Activated CD4-positive, alpha-beta memory T cell treated with anti-CD3 and anti-CD28 coated beads for 36 hours (primary cell): ENCODE measurements at places on chromosomes 5 and 9. TPM values are rescaled to one million over a fixed set of nuclear protein-coding genes. Genes with fewer than 3 reads are reported as not detected.

NTRK2 gene
- total RNA-seq, result 0.45 TPM

- peak; percentile 4 for DNase-seq
- no peak overlapping the region for H3K27ac ChIP-seq
- peaks cover 6% of the 10 kb centered on the region for H3K36me3 ChIP-seq
These were observed 8.3 kb downstream of the LPCAT1 start for GRCh38 chr5:1515311-1515920.

DNA sequence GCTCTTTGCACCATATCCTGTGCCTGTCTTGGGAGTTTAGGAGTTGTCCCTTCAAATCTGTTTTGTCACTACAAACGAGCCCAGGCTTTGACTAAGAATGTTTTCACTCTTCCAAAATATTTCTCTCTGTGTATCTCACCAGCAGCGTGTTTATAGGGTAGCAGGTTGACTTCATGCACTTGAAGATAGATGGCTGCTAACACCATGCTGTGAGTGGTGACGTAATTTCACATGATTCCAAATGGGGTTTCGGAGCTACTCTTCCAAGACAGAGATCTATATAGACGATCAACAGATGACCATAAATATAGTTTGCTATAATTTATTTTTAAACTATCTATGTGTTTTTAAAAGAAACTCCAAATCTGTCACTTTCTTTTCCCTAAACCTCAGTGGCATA lies 30.6 kb downstream of the RORB start:
- H3K36me3 ChIP-seq, result no peaks in the 10 kb centered on the region
- no peak for DNase-seq
- H3K4me1 ChIP-seq, result no peaks in the 10 kb centered on the region
- H3K4me3 ChIP-seq, result no peak overlapping the region

- no peaks in the 10 kb centered on the region for H3K4me1 ChIP-seq
- H3K36me3 ChIP-seq, result no peaks in the 10 kb centered on the region
- H3K27ac ChIP-seq, result no peak overlapping the region
- H3K4me3 ChIP-seq, result no peak overlapping the region
- no peaks in the 10 kb centered on the region for H3K27me3 ChIP-seq
These were observed 43.6 kb upstream of the CRB2 start for GRCh38 chr9:123312306-123312877.

TTC23L gene
- not detected for total RNA-seq

DNA sequence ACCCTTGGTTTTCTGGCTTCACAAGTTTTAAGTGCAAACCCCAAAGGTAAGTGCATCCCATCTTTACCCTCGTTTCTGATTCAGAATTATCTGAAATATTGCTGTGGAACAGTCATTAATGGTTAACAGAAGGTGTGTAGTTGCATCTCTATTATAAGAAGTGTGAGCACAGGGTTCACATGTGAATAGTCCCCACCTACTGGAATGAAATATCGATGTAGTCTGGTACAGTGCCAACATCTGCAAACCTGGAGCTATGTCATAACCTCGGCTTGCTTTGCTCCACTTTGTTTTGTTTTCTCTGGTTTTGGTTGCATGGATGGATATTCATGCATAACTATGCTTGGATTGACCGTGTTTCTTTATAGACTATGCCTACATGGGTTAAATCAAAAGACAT lies 12.6 kb downstream of the HTR4 start:
- DNase-seq, result no peak
- no peak overlapping the region for H3K27ac ChIP-seq
- no peak overlapping the region for H3K4me3 ChIP-seq
- H3K36me3 ChIP-seq, result no peaks in the 10 kb centered on the region
- H3K27me3 ChIP-seq, result peaks cover 6% of the 10 kb centered on the region

CDH12 gene
- not detected for total RNA-seq

DNA sequence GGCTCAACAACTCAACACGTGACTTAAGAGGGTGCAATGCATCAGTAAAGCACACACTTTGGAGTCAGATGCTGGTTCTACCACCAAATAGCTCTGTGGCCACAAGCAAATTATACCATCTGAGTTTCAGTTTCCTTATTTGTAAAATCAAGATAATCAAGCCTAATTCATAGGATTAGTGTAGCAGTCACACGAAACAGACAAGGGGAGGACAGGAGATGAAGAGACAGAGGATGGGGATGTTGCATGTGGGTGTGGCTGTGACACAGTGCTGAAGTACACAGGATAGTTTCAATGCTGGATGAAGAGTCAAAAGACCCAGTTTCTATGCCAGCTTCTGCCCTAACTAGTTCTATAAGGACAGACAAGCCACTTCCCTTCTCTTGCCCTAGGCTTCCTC lies 60.2 kb downstream of the SPOCK1 start:
- no peaks in the 10 kb centered on the region for H3K36me3 ChIP-seq
- no peak for DNase-seq
- H3K4me1 ChIP-seq, result no peaks in the 10 kb centered on the region
- H3K27me3 ChIP-seq, result peaks cover 8% of the 10 kb centered on the region

DNA sequence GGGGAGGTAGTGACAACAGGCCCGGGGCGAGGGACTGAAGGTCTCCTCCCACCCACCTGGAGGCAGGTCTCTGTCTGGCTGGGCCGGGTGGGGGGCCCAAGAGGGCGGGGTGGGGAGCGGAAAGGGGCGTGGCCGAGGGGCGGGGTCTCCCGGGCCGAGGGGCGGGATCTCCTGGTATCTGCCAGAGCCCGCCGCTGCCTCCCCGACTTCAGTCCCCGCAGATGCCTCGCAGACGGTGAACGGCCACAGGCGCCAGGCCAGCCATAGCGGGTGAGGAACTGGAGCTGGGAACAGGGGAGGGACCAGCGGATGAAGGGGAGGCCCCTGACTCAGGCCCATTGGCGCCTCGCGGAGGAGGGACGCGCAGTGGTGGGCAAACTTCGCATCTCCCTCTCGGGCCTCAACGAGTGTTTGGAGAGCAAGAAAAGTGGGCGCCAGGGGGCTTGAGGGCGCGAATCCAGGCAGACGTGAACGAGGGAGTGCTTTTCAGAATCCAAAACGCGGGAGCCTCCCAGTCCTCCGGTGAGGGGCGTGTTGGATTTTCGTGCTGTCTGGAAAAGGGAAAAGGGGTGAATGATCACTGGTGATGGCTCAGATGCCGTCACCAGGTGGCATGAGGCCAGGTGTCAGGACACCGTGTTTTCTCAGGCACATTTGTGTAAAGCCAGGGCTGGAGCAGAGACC lies at the start of gene ADGRD2:
Gene ADGRD2 (plus strand): TSS at position 211 of the 684 bp plus-strand sequence. CDS start 1,216 bp downstream, outside the sequence.
- no peak within 1 kb of the TSS for H3K4me3 ChIP-seq
- no peak within 1 kb of the TSS for H3K27ac ChIP-seq
- H3K4me1 ChIP-seq, result no peaks in the 10 kb centered on the region
- no peak for DNase-seq

DNA sequence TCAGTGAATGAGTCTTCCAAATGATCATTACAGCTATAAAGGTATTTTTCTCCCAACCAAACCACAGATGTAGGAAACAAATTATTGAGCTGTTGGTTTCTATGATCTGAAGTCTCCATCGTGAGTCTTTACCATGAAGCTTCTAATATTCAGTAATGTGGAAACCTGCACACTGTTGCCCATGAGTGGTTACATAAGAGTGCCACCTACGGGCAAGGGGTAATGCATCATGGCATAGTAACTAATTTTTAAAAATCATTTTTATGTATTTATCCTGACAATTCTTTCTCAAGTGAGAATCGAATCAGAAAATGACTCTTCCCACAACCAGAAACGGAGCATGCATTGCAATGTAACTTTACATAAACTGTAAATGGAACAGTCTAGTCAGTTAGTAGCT lies 282.5 kb upstream of the SMARCA2 start:
- no peak overlapping the region for H3K27ac ChIP-seq
- no peak for DNase-seq
- no peaks in the 10 kb centered on the region for H3K36me3 ChIP-seq
- H3K4me3 ChIP-seq, result no peak overlapping the region
- H3K4me1 ChIP-seq, result no peaks in the 10 kb centered on the region
- H3K27me3 ChIP-seq, result no peaks in the 10 kb centered on the region

GRCh38 chr5:2737273-2738155 lies 14.0 kb downstream of the IRX2 start:
- H3K27me3 ChIP-seq, result peaks cover 36% of the 10 kb centered on the region
- DNase-seq, result no peak

- peaks cover 30% of the 10 kb centered on the region for H3K4me1 ChIP-seq
- no peaks in the 10 kb centered on the region for H3K27me3 ChIP-seq
- H3K27ac ChIP-seq, result peak overlapping the region; percentile 28
- DNase-seq, result peak; percentile 46
- H3K36me3 ChIP-seq, result peaks cover 8% of the 10 kb centered on the region
- H3K4me3 ChIP-seq, result no peak overlapping the region
These were observed 54.3 kb downstream of the EHMT1 start for GRCh38 chr9:137672907-137673791.

GRCh38 chr5:118604106-118604505 lies 384.2 kb downstream of the DTWD2 start:
- no peaks in the 10 kb centered on the region for H3K36me3 ChIP-seq
- no peak overlapping the region for H3K4me3 ChIP-seq
- H3K27me3 ChIP-seq, result no peaks in the 10 kb centered on the region
- no peak for DNase-seq
- no peaks in the 10 kb centered on the region for H3K4me1 ChIP-seq

GRCh38 chr5:135707302-135707701 lies 127.2 kb upstream of the SLC25A48 start:
- no peaks in the 10 kb centered on the region for H3K36me3 ChIP-seq
- no peak for DNase-seq
- no peaks in the 10 kb centered on the region for H3K27me3 ChIP-seq

DNA sequence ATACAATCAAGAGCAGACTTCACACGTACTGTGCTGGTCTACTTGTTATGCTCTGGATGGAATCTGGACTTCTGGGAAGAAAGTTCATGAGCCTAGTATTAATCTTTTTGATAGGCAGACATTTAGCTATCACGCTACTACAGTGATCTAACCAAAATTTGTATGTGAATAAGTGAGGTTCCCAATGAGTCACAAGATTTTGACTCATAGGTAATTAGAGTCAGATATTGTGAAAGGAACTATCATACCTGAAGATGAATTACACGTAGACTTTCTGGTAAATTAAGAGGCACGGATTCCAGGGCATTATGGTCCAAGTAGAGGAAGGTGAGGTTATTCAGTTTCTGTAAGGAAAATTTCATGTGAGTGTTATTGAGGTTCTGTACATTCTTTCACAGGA lies 18.4 kb downstream of the OGN start:
- H3K27ac ChIP-seq, result no peak overlapping the region
- no peak for DNase-seq
- no peak overlapping the region for H3K4me3 ChIP-seq
- H3K4me1 ChIP-seq, result no peaks in the 10 kb centered on the region
- peaks cover 1% of the 10 kb centered on the region for H3K36me3 ChIP-seq

SEMA5A gene
- 0.48 TPM for total RNA-seq

GAPT gene
- not detected for total RNA-seq

LMNB1 gene
- total RNA-seq, result 215 TPM

GAS1 gene
- 0.26 TPM for total RNA-seq

MXD3 gene
- 31.2 TPM for total RNA-seq

ACSL6 gene
- total RNA-seq, result 5.6 TPM

WDR31 gene
- total RNA-seq, result 2.4 TPM

SMIM15 gene
- 56.9 TPM for total RNA-seq

DNA sequence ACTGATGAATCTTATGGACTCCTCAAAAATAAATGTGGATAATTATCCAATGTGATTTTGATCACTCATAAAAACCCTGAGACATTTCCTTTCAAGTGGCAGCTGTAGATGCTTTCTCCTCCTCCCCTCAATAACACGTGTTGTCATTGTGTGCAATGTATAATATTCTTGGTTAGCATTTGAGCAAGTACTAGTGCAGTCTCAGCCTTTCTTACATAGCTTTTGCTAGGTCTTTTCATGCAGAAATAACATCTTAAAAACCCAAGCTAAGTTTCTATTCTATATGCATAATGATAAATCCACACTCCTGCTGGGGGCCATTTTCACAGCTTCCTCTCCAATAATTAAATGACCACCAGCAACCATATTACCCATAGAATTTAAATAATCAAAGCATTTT lies 1835.2 kb upstream of the NUDT12 start:
- no peak for DNase-seq
- no peaks in the 10 kb centered on the region for H3K36me3 ChIP-seq

CARD9 gene
- 2.4 TPM for total RNA-seq

- H3K27ac ChIP-seq, result no peak overlapping the region
- H3K27me3 ChIP-seq, result no peaks in the 10 kb centered on the region
- no peak overlapping the region for H3K4me3 ChIP-seq
- DNase-seq, result no peak
- H3K36me3 ChIP-seq, result no peaks in the 10 kb centered on the region
These were observed 157.0 kb downstream of the SH3GL2 start for GRCh38 chr9:17735859-17736258.

- no peaks in the 10 kb centered on the region for H3K27me3 ChIP-seq
- H3K4me3 ChIP-seq, result no peak overlapping the region
- H3K4me1 ChIP-seq, result peaks cover 79% of the 10 kb centered on the region
These were observed 53.6 kb downstream of the IRF1 start for GRCh38 chr5:132436936-132437335.

- H3K36me3 ChIP-seq, result no peaks in the 10 kb centered on the region
- H3K27ac ChIP-seq, result no peak overlapping the region
- H3K27me3 ChIP-seq, result peaks cover 2% of the 10 kb centered on the region
- no peak for DNase-seq
- no peak overlapping the region for H3K4me3 ChIP-seq
These were observed 232.1 kb upstream of the ATP10B start for GRCh38 chr5:161084115-161084514.

DNA sequence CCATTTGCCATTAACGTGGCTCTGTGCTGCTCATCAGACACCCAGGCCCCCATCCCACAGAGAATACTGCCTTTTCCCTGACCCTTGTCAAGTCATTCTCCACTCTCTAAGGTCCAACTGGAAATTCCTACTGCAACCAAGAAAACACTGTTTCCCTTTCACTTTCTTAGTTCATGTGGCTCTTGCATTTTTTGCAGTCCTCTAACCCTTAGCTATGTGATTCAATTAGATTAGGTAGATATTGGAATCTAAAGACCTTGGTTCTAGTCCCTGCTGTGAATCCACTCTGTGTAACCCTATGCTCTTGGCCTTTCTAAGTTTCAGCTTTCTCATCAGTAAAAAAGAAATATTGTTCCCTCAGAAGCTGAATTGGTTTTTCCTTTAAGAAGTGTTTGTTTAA lies 649.4 kb downstream of the CCDC171 start:
- H3K36me3 ChIP-seq, result no peaks in the 10 kb centered on the region
- H3K27me3 ChIP-seq, result no peaks in the 10 kb centered on the region
- H3K4me1 ChIP-seq, result no peaks in the 10 kb centered on the region
- no peak for DNase-seq
- H3K27ac ChIP-seq, result no peak overlapping the region

PGM5 gene
- not detected for total RNA-seq

PTBP3 gene
- total RNA-seq, result 87.2 TPM

CAMK2A gene
- not detected for total RNA-seq

- no peaks in the 10 kb centered on the region for H3K27me3 ChIP-seq
- H3K4me1 ChIP-seq, result peaks cover 4% of the 10 kb centered on the region
- no peak overlapping the region for H3K4me3 ChIP-seq
- H3K36me3 ChIP-seq, result no peaks in the 10 kb centered on the region
- no peak for DNase-seq
These were observed 330.7 kb downstream of the PDE4D start for GRCh38 chr5:59562756-59563389.

CA9 gene
- 0.90 TPM for total RNA-seq

FAM81B gene
- total RNA-seq, result not detected

DNA sequence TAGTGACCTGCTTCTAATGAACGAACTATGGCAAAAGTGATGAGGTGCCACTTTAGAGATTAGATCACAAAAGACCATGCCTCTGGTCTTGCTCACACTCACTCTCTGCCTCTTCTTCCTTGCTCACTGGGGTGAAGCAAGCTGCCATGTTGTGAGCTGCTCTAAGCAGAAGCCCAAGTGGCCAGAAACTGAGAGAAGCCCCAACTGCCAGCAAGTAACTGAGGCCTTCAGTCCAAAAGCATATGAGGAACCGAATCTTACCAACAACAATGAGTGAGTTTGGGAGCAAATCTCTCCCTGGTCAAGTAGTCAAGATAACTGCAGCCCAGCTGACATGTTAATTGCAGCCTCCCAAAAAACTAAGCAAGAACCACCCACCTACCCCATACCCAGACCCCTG lies 126.0 kb upstream of the ACO1 start:
- H3K36me3 ChIP-seq, result no peaks in the 10 kb centered on the region
- H3K27me3 ChIP-seq, result peaks cover 7% of the 10 kb centered on the region
- no peaks in the 10 kb centered on the region for H3K4me1 ChIP-seq
- H3K4me3 ChIP-seq, result no peak overlapping the region
